ENCODE measurements at places on chromosomes 5 and 9.
A peak's percentile ranks its signal among the peaks of the same experiment; 100 is the strongest.

DNA sequence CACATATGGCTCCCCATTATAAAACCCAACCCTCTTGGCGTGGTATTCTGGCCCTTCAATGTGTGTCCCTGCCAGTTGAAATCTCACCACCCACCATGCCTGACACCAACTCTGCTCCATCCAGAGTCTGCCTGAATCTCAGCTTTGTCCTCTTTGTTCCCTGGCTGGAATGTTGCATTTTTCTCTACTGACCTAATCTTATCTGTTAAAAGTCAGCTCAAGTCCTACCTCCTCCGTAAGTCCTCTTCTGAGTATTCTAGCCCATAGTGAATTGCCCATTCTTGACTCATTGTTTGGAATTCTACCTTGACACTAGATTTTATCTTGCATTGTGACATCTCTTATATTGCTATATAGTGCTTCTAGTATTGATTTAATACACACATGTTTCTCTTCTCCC is 207.1 kb upstream of the VLDLR start:
- no peak for DNase-seq

- DNase-seq, result no peak
Observed at GRCh38 chr9:88187631-88188030, 49.4 kb upstream of the SPATA31C2 start.

DNA sequence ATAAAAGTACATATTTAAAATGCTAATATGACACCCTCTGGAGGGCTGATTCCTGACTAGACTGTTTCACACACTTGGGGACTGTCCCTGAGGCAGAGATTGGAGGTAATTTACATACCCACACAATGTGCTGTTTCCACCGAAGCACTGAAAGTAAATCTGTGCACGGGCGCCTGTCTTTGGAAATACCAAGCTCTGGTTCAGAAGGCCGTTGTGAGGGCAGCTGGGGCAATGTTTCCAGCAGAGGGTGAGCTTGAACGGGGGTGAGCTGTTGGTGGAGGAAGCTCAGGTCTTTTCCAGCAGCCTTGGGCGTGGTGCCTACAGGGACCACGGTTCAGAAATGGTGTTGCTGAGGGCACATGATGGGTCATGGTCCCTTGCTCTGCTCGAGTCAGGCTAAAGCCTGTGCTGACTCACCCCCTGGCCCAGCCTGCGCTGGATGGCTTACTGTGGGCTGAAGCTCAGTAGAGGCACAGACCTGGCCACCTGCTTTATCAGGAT is 25.8 kb upstream of the HMCN2 start:
- no peak for DNase-seq

DNA sequence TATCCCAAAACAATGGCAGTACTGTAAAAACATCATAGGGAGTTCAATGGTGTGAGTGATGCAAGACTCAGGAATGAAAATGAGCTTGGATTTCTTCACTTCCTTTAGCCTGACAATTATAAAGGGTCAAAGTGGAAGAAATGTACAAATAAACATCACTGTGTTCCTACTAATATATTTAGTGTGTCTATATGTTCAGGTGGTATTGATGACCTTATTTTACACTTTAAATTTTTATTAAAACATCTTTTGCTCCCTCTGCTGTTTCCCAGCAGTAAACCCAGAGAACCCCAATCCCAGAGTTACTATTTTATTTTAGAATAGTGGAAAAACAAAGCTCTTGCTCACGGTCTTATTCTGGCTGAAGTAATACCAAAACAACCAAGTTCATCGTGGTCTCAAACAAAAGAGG is 2.0 kb downstream of the LOX start:
- no peak for DNase-seq

DNA sequence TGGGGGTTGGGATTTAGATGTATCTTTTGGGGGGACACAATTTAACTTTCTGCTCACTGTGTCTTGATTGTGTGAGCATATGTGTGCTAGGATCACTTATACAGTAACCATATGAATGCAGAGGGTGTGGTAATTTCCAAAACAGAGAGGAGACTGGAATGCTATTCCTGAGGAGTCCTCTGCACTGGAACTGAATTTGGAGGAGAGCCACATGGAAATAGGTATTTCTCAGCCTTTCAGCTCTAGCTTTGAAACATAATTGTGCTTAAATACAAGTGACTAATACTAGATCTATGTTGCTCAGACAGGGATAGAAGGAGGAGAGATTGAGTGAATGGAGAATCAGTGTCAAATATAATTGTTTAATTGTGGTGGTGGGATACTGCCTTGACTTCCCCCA is 45.5 kb downstream of the FOCAD start:
- DNase-seq, result no peak

DNA sequence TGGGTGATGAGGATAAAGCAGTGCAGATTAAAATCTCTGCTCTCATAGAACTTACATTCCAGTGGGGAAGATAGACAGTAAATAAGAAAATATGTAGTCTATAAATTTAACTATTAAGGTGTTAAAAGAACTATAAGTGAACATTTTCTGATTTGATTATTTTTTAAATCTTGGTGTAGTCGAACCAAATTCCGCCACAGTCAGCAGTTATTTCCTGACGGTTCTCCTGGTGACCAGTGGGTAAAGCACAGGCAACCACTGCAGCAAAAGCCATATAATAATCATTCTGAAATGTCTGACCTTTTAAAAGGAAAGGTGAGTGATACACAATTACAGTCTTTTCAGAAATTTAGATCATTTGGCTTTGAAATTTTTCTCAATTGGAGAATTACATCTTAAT is 27.2 kb downstream of the DCP2 start:
- no peak for DNase-seq

GRCh38 chr5:133794771-133795415 is 173.5 kb downstream of the C5orf15 start:
- DNase-seq, result no peak

DNA sequence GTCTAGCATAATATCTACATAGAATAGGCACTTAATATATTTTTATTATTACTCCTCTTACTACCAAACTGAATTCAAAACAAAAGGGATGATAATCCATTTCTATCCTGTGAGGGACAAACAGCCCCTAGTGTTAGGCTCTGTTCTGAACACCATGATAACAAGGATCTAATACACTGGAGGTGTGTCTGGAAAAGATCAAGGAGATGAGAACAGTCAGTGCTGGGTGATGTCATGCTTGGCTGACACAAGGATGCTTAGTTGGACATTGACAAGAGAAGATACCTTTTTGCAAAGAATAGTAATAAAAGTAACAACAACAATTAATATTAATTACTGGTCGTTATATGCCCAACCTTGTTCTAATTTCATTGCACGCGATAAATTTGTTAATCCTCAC is 458.7 kb downstream of the EBF1 start:
- no peak for DNase-seq

GRCh38 chr5:1167728-1168709 is 33.4 kb upstream of the SLC6A19 start:
- DNase-seq, result peak; percentile 48

- peak; percentile 64 for DNase-seq
Observed at GRCh38 chr5:80083101-80083890, 48.1 kb downstream of the THBS4 start.

- DNase-seq, result no peak
Observed at GRCh38 chr5:122468351-122469116, 156.5 kb downstream of the SNCAIP start.

GRCh38 chr5:158451203-158451992 is 592.5 kb upstream of the CLINT1 start:
- no peak for DNase-seq

- DNase-seq, result no peak
Observed at GRCh38 chr5:56088431-56088949, 93.7 kb upstream of the IL6ST start.

DNA sequence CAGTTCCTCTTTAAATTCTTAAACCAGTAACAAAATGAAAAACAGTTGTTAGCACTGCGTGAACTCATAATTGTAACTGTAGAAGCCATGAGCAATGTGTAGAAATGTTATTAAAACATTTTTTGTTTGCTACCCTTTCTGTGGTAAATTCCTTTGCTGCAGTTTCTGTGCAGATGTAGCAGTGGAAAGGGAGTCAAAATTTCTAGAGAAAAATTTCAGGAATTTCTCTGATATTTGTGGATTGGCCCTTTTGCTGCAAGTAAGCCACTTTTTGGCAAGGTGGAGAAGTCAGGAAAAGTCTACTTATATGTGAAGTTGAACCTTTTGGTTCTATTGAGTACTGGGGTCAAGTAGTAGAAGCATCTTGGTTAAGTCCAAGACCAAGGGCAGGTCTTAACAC is 10.1 kb downstream of the FBXL7 start:
- no peak for DNase-seq

DNA sequence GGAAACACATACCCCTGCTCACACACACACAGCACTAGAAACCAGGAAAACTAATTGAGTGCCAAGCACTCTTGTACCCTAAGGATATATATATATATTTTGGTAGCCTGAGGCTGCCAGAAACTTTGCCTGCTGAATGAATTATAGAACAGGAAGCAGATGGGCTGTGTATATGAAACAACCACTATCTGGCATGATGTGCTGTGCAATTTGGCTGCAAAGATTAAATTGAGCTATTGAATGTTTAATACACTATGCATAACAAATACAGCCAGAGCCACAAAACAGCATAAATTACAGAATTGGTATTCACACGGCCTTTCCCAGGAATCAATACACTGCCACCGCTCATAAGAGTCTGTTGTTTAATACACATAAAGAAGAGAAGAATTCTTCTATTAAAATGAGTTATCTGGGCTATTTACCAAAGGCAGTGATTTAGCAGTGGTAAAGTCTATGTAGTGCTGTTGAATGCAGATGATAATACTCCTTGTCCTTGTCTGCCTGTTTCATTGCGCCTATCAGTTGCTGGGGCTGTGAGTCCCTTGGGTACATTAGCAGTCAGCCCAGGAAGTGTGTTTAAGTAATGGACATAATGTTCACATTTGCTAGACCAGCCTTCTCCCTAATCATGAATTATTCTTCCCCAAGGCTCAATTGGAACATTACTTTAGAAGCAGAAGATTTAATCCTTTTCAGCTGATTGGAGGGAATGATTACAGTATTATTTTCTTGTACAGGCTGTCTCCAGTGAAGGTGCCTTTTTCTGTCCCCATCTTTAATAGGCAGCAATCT is 294.3 kb downstream of the TLE1 start:
- DNase-seq, result peak; percentile 2

DNA sequence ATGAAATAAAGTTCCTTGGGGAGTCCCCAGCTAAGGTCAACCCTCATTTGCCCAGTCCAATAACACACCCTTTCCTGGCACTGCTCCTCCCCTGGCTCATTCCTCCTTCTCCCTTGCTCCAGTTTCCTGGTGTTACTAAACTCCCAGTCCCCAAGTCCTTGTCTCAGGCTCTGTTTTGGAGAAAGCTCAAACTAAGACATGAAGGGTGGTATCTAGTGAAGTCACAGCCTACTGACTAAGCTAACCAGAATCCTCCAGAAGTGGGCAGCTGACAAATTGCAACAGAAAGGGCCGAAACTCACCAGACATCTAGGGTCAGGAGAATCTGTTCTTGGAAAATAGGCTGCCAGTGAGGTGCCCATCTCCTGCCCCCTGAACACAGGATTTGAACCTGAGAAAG is 118.7 kb upstream of the NEK6 start:
- DNase-seq, result no peak

DNA sequence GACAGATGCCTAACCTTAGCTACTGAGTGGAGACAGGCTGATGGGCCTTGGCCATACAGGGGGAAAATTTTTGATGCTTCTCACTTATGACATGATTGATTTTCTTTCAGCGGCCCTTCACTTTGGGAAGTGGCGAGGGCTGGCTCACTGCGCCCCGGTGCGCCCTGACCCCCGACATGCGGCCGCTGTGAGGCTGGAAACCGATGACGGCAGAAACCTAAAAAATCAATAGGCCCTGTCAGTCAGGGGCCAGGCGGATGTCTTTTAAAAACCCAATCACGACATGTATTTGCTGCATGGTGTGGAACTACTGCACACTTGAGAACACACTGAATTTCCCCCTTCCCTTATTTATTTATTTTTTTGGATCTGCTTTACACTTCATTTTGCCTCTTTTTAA is 121.7 kb downstream of the EBF1 start:
- no peak for DNase-seq

GRCh38 chr5:98460536-98460935 is 312.9 kb upstream of the RGMB start:
- no peak for DNase-seq

- no peak for DNase-seq
Observed at GRCh38 chr9:129509533-129509928, 111.4 kb downstream of the C9orf50 start.

GRCh38 chr5:31285025-31285424 is 91.5 kb downstream of the CDH6 start:
- no peak for DNase-seq

GRCh38 chr9:131839281-131840084 is 99.6 kb upstream of the RAPGEF1 start:
- no peak for DNase-seq

DNA sequence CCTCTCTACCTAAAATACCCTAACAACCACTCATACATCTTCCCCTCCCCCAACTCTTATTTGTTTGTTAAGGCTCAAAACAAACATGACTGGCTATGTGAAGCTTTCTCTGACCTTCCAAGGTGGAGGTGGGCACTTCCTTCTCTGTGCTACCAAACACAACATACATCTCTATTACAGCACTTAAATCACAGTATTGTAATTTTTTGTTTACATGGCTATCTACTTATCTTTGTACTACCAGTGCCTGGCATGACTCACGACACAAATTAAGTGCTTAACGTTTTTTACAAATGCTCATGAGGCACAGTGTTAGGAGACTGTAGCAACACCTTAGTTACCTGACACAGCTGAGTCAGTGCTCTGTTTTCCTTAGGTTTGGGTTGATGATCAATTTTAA is 18.6 kb downstream of the HOMER1 start:
- no peak for DNase-seq

DNA sequence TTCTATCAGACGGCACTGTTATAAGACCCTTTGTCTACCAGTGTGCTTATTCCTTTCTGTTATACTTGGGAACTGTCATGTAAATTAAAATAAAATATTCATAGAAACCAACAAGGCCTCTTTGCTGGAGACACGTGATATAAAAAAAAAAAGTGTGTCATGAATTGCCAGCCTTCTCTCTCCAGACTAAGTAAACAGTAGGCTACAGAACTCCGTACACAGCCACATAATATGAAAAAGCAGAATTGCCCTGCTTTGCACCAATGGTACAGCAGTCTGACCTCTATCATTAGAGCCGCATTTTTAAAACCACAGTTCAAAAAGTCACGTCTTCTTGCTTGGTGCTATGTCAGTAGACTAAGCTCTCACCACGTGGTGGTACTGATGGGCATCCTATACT is 231.3 kb downstream of the SEMA5A start:
- DNase-seq, result no peak

DNA sequence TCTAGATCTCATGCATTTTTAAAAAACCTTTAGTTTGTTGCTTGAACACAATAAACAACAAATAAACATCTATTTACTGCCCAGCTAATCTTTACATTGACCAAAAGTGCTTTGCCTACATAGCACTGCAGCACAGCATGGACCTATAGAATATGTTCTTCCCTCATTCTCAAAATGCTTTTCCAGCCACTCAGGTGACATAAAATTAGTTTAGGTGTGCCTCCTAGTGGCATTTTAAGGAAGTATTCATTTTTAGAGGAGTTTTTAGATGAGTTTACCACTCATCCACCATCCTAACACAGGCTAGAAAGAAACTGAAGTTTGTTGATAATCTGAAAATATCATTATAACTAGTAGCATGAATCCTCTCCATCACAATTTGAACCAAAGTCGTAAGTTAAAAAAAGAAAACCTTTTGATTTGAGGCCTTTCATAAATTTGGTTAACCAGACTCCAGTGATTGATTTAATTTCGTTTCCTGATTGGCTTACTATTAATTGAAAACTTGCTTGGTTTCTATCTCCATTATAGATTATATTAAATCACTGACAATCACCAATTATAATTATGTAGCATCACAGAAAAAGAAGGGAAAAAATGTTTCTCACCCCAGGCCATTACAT is 12.6 kb downstream of the PLGRKT start:
- no peak for DNase-seq

- no peak for DNase-seq
Observed at GRCh38 chr9:82110881-82111280, 122.3 kb downstream of the SPATA31D1 start.
